Memory B cell (primary cell): ENCODE measurements at places on chromosomes 4 and X.

DNA sequence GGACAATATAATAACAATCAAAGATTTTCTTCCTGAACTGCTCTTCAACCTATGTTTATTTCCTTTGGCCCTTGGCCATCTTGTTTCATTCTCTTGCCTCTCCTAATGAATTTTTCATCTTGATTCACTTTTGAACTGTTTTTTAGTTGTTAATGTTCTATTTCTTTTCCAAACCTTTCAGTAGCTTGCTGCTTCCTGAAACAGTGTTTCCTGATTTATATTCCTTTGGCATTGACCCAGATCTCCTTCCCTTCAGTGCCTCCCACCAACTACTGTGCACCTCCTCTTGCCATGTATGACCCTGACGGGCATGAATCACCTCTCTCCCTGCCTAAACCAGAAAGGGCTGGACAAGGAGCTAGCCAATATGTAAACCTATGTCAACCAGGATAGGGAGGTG is 25.6 kb upstream of the SPP1 start:
- no peak for DNase-seq

GRCh38 chrX:14528629-14529289 is 577 bp upstream of the GLRA2 start:
- DNase-seq = peak; percentile 13

DNA sequence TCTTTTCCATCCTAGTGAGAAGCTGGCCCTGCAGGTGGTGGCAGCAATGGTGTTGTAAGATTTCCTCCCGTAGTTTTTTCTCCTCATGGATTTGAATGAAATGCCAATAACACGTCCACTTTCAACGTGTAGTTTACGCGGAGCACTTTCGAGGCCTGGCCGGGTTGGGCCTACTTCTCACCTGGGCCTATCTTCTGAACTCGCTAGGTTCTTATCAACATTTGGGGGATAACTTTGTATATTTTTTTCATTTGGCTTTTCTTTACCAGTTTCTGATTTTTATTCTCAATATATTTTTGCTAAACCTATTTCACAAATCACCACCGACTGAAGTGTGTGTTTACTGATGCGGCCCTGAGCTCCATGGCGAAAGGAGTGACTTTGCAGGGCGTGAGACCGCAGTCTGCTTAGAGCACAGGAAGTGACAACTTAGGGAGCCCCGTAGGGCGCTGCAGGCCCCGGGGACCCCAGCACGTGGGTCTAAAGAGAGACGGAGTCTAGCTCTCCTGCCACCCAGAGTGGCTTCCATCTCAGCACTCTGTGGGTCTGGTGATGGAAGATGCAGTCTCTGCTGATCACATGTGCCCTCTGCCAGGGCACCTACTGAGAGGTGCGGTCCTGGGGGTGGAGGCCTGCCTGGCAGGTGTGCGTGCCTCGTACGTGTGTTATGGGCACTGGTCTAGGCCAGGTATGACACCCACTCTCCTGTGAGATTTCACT is 29.1 kb downstream of the NELFA start:
- DNase-seq = no peak

DNA sequence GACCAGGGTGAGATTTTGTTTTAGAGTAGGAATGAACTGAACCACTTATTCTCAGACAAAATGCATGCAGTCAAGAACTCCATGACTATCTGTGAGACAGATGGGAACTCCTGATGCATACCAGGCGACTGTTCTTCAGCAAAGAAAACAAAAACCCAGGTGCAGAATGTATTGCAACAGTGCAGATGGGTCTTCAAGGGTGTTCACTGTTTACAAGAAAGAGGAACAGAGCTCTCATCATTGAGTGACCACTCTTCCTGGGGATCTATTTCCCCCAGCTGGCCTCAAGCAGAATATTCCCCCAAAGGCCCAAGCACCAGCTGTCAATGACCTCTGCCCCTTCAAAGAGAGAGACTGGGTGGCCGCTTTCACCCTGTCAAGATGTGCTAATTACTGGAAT is 39.7 kb upstream of the BMP3 start:
- no peak for DNase-seq

DNA sequence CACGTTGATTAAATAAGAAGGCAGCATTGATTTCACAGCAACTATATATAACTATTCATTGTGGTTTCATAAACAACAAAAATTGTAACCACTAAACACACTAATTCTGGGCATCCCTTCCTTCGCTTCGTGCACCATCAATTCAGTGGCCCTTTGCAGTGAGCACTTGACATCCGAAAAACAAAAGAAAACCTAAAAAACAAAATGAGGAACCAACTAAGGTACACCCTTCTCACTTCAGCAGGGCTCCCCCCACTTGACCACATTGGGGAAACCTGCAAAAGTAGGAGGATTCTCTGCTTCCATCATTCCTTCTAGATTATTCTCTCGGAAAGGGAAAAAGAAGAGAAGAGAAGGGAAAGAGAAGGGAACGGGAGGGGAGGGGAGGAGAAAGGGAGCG is 28.3 kb downstream of the NBDY start:
- DNase-seq = no peak

DNA sequence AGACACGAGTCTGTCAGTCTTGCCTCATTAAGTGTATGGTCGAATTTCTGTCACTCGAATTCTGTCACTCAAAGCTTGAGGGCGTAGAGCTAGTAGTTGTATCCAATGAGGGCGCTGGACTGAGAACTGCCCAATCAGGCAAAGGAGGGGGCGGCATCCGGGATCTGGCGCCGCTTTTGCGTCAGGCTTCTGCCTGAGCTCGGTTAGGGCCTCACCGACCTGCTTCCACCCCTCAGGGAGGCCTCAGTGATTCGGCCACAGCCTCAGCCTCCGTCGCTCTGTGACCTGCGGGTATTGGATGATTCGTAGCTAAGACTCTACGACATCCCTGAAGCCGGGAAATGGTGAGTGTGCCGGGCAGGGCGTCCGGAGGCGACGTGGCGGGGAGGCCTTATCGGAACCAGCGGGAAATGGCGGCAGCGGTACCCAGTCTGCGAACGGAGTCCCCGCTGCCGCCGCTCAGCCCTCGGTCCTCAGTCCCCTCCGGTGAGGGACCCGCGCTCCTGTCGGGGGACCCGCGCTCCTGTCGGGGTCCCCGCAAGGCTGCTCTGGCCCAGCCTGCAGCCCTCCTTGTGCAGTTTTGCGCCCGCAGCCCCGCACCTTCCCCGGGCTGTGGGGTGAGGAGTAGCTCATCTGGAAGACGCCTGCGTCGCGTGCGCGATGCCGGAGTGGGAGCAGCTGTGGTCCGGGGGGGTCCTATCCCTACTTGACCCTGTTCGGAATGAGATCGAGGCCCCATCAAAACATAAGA is 88.3 kb downstream of the ZNF718 start:
- DNase-seq = peak; percentile 1

- no peak for DNase-seq
These were observed 24.2 kb upstream of the GRPEL1 start for GRCh38 chr4:7092026-7092425.

DNA sequence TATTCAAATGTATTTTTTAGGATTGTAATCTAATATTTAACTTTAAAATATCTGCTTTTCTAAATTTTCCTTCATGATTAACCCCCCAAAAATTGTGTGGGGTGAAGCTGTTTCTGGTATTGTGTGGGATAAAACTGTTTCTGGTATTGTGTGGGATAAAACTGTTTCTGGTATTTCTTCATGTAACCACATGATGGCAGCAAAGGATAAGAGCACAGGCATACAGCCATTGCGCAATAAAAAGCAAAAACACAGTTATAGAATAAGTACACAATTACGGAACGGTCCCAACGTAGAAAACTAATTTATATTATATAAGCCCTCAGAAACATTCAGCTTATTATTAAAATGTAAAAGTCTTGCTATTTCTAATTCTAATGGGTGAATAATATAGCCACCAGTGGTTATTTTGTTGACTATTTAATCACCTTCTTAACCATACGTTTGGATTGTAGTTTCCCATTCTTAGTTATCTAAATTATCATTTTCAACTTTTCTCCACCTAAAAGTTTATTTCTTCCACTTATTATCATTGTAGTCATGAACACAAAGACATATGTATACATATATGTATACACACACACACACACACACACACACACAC is 333.9 kb upstream of the FSTL5 start:
- DNase-seq = peak; percentile 37

DNA sequence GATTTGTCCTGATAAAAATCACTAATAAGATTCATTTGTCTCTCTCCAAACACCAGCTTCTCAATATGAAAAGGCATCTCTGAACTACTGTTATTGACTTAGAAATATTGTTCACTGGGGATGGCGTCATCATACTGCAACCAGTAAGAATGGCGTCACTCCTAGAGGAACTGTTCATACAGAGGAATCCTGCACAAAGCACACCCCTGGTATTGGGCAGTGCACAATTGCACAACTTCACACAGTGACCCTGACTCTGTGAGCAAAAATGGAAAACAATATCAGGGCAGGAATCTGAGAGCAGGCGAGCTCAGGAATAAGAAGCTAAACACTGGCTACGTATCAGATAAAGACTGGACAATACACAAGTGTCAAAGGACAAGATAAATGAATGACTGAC is 66.7 kb upstream of the PNPLA4 start:
- no peak for DNase-seq

- DNase-seq = no peak
These were observed 1544.1 kb upstream of the ADGRL3 start for GRCh38 chr4:59655996-59656395.

DNA sequence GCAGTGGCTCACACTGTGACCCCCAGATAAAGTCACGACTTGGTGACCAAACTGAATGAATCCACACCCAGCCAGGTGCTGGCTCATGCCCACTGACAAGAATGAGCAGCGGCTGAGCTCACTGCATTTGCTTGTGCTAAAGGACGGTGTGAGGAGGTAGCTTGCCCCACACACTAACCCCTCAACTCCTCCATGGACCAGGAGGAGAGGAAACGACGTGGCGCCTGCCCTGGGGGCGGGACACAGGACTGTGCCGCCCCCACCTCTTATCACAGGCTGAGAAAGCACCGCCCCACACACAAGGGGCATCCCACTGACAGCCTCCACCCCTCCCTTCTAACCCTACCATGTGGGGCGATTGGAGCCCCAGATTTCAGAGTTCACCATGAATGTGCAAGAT is 43.0 kb downstream of the ZFYVE28 start:
- no peak for DNase-seq
